Posterior vena cava (tissue), 2 donors: ENCODE measurements at places on chromosomes 6 and 20. TPM values are rescaled to one million over a fixed set of nuclear protein-coding genes. Genes with fewer than 3 reads are reported as not detected.
A peak's percentile ranks its signal among the peaks of the same experiment; 100 is the strongest.

DNA sequence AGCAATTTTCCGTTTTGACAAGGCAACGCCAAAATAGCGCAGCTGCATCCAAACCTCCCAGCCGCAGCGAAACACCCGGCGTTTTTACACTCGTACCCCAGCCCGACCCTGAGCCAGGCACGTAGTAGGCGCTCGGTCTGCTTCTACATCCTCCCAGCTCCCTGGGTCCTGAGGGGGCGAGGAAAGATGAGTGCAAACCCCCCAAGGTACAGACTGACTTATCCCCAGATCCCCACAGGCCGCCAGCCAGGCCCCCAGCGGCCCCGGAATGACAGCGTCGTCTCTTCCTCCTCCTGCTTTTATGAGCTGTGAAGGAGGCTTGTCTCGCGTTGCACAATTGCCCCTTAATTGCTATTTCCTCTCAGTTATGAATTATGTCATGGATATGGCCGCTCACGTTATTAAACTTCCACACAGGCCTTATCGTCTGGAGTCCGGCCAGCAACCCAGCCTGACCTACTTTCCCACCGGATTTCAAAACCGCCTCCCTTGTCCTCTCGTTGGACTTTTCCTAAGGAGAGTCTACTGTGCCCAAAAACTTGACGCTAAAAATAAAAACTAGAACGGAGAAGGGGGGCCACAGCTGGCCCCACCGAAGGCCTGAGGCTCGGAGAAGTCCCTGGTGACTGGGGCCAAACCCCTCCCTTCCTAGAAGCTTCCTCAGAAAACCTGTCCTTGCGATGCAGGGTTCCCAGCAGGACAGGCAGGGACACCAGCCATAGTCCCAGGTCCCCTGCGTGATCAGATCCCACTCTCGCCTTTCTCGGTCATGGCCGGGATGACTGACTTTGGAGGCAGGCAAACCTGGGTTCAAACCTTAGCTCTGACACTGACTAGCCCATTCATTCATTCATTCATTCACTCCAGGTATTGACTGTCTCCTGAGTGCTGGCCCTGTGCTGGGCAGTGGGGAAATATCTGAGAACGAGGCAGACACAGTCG lies 130.9 kb upstream of the PTPN1 start:
- peak; percentile 96 for DNase-seq

- DNase-seq = no peak
Observed at GRCh38 chr6:76250666-76251065, 178.2 kb upstream of the IMPG1 start.

GRCh38 chr20:25580711-25581110 lies 4.6 kb downstream of the NINL start:
- no peak for DNase-seq

FAM83D gene
- total RNA-seq = 94.3 TPM

GRCh38 chr6:125919618-125920017 lies 37.0 kb upstream of the HINT3 start:
- no peak for DNase-seq

GRCh38 chr6:108764580-108764950 lies 83.7 kb upstream of the ARMC2 start:
- no peak for DNase-seq
